ENCODE measurements at places on chromosomes 5 and 9.

- no peak for DNase-seq
These were observed 1038.8 kb upstream of the ARRDC3 start for GRCh38 chr5:92421942-92422341.

GRCh38 chr9:125844611-125845010, 97.4 kb downstream of the PBX3 start:
- DNase-seq, result no peak

DNA sequence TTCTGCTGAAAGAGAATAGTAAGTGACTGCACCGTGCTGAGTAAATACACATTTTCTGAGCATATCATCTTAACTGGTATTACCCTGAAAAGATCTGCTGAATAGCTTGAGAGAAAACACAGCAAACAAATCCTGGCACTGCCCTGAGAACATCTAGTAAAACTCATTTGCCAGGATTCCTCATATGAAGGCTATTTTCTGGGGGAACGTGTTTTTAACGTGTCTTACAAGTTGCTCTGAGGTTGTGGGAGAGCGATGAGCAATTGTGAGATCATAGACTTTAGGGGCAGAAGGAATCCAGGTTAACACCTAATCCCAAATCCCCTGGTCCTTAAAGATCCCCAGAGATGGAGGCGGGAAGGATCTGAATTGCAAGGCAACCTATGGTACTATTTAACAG, 331.9 kb upstream of the RFX3 start:
- no peak for DNase-seq

DNA sequence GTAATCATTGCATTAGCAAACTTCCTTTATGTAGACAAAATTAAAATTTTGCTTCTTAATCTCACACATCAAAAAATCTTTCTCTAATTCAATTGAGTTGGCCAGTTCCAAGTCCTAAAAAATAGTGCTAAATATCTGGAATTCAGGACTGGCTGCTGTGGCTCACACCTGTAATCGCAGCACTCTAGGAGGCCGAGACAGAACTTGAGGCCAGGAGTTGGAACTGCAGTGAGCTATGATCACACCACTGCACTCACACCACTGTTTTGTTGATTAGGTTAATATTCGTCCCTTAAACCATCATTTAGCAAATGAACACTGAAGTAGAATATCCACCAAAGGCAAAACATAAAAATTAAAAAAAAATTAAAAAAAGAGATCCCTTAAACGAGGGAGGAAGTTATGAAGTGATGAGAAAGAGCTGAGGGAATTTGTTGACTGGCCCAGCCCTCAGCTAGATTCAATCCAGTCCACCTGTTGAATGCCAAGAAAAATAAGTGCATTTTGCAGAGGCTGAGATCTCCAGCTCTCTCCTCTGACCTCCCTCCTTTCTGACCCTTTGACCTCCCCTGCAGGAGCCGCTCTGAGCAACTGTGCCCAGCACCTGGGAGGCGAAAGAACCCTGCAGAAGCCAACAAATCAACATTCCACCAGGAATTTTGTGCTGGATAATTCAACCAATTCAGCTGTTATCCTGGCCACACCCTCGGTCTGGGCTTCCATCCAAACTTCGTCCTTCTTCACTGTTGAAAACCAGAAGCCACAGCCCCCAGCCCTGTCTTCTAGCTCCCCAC, 96.8 kb downstream of the OR2K2 start:
- peak; percentile 25 for DNase-seq

GRCh38 chr9:122042056-122042455, 51.1 kb downstream of the TTLL11 start:
- DNase-seq, result no peak

GRCh38 chr5:41925555-41925951, 472 bp downstream of the FBXO4 start:
- DNase-seq, result no peak

DNA sequence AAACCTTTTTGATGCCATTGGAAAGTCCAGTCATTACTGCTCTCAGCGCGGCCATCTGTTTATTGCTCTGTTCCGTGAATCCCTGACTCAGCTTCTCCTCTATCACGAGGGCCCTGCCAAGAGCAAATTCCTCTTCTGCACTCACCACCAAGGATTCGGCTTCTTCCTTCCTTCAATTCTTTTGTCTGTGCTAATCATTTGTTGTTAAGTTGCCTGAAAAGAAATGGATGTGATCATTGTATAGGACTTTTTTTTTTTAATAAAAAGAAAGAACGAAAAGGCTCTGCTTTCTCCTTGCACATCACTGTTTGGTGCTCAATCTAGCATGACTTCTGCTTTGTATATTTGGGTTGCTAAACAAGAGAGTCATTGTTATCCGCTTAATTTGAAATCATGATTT, 128.7 kb upstream of the PIK3R1 start:
- DNase-seq, result no peak

GRCh38 chr5:150261231-150261630, 28.3 kb downstream of the CAMK2A start:
- no peak for DNase-seq

- peak; percentile 73 for DNase-seq
These were observed at the start of gene UNC5A for GRCh38 chr5:176810081-176810597. Gene UNC5A, plus strand, starts transcription at chr5:176810559. Its CDS starts 192 bp downstream, at chr5:176810751.

GRCh38 chr9:81622471-81623255, 66.7 kb downstream of the TLE1 start:
- no peak for DNase-seq

GRCh38 chr5:33379757-33380156, 61.0 kb upstream of the TARS1 start:
- peak; percentile 36 for DNase-seq

DNA sequence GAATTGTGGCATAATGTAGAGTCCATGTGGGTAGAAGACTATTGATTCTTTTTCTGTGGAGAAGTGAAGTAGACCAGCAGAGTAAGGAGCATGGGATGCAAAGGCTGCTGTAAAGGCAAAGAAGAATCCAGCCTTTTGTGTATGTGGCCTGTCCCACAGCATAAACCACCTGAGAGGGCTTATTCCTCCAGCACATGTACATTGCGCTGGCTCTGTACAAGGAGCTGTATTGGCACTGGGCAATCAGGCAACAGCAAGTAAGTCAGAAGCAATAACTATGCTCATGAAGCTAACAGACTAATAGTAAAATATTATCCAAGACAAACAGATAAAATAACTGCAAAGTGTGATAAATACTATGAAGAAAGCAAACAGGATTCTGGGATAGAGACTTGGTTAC, 86.2 kb downstream of the LURAP1L start:
- DNase-seq, result no peak

GRCh38 chr9:97900738-97901565, 21.3 kb downstream of the TRMO start:
- DNase-seq, result no peak

DNA sequence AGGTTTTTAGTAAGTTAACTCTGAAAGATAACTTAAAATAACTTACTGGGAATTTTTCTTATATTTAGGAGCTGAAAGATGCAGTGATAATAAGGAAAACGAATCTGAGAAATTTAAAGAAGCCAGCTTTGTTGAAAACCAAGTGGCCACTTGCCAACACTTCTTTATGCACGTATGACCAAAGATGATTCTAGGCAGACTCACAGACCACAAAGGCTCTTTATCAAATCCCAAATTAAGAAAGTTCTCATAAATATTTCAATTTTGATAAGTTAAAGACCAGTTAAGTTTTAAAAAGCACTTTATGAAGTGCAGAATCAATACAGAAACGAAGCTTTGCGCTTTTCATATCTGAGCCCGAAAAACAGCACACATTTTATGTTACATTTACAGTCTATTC, 1.5 kb downstream of the AFF4 start:
- DNase-seq, result no peak

DNA sequence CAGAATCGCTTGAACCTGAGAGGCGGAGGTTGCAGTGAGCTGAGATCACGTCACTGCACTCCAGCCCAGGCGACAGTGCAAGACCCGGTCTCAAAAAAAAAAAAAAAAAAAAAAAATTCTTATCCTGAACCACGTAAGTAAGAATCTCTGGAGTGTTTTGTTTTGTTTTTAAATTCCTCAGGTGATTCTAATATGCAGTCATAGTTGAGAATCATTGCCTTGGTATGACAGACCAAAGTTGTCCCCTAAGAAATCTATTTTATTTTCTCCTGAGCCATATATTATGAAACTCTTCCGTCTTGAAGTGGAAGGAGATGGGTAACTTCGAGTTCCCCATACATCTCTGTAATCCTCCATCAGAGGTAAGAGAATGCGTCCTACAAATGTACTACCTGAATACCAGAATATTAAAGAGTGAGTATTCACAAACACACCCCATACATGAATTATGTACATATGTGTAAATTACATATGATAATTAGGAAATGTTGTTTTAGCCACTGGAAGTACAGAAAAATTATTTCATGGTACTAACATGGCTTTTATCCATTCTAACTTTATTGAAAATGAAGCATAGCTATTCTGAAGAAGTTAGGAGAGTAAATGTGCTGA, 26.7 kb upstream of the SVEP1 start:
- DNase-seq, result no peak

GRCh38 chr5:401146-402034, 41.6 kb upstream of the EXOC3 start:
- no peak for DNase-seq

- DNase-seq, result no peak
These were observed 8.9 kb upstream of the ZCCHC10 start for GRCh38 chr5:133035224-133035623.
